T47D (cell line): ENCODE measurements at places on chromosomes 5 and 9.

GRCh38 chr5:1930501-1930879 is 47.8 kb upstream of the IRX4 start:
- DNase-seq: no peak

DNA sequence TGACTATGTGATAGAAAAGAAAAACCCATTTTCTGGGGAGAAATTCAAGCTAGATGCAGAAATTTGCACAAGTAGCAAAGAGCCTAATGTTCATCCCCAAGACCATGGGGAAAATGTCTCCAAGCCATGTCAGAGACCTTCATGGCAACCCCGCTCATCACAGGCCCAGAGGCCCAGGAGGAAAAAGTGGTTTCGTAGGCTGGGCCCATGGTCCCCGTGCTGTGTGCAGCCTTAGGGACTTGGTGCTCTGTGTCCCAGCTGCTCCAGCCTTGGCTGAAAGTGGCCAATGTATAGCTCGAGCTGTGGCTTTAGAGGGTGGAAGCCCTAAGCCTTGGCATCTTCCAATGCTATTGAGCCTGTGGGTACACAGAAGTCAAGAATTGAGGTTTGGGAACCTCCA is 711.2 kb upstream of the ZNF608 start:
- DNase-seq: no peak

DNA sequence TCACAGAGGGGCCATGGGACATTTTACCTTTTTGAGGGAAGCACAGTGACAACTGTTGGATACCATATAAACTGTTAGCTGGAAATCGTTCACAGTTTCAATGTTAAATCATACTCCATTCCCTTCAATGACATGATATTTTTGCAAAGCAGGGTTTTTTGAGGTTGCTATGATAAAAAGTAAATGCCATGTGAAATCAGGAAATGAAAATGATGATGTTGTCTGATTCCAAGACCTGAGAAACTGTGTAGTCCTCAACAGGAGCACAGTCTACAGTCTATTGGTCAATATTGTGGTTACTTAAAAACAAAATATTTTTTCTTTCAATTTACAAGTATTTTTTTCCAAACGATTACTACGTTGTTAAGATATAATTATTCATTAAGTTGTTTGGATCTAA is 24.0 kb upstream of the ADAM19 start:
- DNase-seq: no peak

GRCh38 chr5:107269256-107269655 is 401.5 kb downstream of the EFNA5 start:
- DNase-seq: no peak

GRCh38 chr5:73186976-73187375 is 14.0 kb downstream of the TMEM174 start:
- DNase-seq: no peak

DNA sequence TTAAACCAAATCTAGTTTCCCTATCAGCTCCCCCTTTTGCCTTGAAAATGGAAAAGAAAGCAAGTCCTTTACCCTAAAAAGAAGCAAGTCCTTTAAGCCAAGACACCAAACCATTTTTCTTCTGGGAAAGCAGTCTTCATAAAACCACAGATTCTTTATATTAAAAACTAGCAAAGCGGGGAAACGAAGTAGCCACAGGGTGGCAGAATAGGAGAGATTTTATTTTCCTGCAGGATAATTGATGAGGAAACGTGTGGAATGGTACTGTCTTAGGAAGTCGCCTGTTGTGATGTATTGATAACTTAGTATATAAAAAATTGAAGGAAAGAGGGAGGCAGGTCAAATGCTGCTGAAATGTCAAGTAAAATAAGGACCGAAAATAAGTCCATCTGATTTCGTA is 41.1 kb downstream of the ZNF883 start:
- peak; percentile 69 for DNase-seq

- DNase-seq: no peak
Measured at GRCh38 chr9:91066042-91066415, 264.4 kb downstream of the SYK start.
